ENCODE measurements at places on chromosomes 1 and 21.
A peak's percentile ranks its signal among the peaks of the same experiment; 100 is the strongest.

GRCh38 chr21:29490016-29490415 lies 191.3 kb downstream of the BACH1 start:
- DNase-seq: no peak

DNA sequence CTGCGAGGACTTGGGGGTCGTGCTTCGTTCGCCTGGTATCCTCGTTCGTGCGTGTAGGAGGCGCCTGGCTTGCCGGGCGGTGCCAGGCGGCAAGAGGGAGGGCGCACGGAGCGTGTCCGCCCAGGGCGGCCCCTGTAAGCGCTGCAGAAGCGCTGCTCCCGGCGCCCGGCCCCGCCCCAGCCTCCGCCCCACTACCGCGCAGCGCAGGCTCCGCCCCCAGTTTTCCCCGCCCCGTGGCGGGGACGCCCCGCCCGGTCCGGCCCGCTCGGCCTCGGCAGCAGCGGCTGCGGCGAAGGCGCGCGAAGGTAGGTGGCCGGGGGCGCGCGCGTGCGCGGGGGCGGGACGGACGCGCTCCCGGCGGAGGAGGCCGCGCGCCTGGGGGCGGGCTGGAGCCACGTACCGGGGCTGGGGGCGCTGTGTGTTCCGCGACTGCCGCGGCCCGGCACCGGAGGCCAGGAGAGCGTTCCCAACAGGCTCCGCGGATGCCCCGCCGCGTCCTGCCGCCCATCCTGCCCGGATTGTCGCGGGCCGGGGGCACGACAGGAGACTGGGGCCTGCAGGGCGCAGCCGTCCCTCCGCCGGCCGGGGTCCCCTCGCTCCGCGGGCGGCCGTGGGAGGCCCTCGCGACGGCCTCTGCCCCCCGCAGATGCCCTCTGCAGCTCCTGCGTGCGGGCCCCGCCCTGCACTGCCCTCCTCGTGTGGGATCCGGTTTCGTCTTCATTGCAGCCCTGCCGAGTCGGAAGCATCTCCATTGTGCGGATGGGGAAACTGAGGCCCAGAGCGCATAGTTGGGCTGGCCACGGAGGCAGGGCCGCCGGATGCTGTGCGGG lies 7.7 kb upstream of the CROCC start:
- DNase-seq: peak; percentile 95

GRCh38 chr1:19617376-19617775 lies 26.7 kb upstream of the NBL1 start:
- no peak for DNase-seq

DNA sequence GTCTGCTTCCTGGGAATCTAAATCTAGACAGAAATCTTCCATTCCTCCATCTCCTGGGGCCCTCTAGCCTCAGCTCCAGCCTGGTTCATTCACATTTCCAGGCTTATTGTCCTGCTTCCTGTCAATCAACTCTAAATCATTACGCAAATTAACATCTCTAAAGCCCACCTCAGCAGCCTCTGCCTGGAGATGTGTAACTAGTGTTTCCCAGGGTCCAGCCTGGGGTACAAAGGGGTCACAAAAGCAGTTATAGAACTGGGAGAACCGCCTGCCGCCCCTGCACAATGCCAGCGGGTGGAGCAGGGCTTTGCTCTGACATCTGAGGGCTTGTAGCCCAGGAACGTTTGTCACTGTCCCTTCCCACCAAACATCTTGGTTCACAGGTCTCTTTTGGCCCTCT lies 373.5 kb downstream of the RRAGC start:
- no peak for DNase-seq

DNA sequence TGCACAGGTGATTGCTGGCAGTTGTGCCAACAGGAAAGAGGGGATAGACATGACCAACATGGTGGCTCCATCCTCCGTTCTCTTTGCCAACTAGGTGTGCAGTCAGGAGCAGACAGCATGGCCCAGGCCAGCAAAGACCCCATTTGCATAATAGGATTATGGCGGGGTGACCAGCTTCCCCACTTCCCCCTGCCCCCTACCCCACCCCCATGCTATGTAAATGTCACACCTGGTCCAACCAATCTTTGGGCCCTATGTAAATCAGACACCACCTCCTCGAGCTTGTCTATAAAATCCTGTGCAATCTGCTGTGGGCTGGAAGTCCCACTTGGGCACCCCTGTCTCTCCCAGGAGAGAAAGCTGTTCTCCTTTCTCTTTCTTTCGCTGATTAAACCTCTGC lies 146.0 kb downstream of the SLC30A10 start:
- DNase-seq: no peak

GRCh38 chr1:208213786-208214185 lies 30.4 kb downstream of the PLXNA2 start:
- DNase-seq: no peak

GRCh38 chr1:239389703-239390102 lies 3.3 kb downstream of the CHRM3 start:
- no peak for DNase-seq

DNA sequence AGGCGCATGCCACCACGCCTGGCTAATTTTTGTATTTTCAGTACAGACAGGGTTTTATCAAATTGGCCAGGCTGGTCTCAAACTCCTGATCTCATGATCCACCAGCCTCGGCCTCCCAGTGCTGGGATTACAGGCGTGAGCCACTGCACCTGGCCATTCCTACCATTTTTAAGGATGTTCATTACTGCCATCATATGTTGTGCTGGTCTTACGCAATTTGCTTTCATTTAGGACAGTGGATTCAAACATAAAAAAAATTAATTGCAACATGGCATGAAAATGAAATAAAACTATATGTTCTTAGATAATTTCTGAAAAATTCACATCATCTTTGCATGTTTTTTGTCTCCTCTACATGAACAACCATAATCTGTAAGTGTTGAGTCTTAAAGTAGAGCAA lies 527.7 kb downstream of the LTN1 start:
- DNase-seq: no peak

- no peak for DNase-seq
These were observed 1079.1 kb downstream of the TTLL7 start for GRCh38 chr1:82919837-82920236.

- no peak for DNase-seq
These were observed 12.3 kb downstream of the LMX1A start for GRCh38 chr1:165344198-165344597.

- DNase-seq: no peak
These were observed 68.4 kb downstream of the LRRC8D start for GRCh38 chr1:89889323-89889615.

- DNase-seq: peak; percentile 42
These were observed 18.5 kb downstream of the ALDH4A1 start for GRCh38 chr1:18883636-18884418.
